ENCODE measurements at places on chromosomes 4 and X.

- no peak for DNase-seq
These were observed 51.9 kb downstream of the UBQLN2 start for GRCh38 chrX:56615282-56615681.

DNA sequence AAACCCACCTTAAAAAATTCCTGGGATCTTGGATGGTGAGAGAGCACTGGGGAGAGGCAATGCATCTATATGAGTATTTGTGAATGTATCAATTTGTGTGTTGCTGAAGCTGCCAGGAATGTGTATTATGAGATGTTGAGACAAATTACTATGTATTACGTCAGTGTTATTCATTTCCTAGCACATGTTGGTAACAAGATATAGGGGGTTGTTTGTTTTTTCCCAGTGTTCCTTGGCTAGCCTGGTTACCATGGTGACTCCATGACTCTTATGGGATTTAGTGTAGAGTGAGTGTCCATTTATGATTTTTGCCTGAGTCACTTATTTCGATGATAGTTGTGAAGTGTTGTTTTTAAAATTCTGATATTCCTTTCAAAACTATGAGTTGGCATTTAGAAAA lies 65.6 kb downstream of the RAB40A start:
- no peak for DNase-seq

DNA sequence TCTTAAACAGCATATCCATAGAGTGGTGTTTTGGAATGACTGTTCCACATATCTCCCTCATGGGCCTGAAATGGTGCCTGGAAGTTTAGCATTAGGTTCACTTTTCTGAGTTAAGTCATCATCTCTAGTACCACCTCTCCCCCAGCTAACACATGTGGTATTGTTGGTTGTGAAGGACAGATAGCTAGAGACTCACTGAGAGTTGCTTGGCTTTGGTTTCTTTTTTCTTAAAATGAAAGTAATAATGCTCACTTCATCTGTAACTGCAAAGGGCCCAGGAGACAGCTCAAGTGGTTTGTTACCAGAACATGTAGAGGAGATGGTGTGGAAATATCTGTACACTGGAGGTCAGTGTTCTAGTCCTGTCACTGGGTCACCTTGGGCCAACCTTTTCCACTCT lies 90.9 kb downstream of the EFNB1 start:
- DNase-seq = no peak

- no peak for DNase-seq
These were observed 50.5 kb upstream of the UGT2B4 start for GRCh38 chr4:69546134-69546765.

- no peak for DNase-seq
These were observed 18.4 kb downstream of the MAML3 start for GRCh38 chr4:140135529-140136088.

DNA sequence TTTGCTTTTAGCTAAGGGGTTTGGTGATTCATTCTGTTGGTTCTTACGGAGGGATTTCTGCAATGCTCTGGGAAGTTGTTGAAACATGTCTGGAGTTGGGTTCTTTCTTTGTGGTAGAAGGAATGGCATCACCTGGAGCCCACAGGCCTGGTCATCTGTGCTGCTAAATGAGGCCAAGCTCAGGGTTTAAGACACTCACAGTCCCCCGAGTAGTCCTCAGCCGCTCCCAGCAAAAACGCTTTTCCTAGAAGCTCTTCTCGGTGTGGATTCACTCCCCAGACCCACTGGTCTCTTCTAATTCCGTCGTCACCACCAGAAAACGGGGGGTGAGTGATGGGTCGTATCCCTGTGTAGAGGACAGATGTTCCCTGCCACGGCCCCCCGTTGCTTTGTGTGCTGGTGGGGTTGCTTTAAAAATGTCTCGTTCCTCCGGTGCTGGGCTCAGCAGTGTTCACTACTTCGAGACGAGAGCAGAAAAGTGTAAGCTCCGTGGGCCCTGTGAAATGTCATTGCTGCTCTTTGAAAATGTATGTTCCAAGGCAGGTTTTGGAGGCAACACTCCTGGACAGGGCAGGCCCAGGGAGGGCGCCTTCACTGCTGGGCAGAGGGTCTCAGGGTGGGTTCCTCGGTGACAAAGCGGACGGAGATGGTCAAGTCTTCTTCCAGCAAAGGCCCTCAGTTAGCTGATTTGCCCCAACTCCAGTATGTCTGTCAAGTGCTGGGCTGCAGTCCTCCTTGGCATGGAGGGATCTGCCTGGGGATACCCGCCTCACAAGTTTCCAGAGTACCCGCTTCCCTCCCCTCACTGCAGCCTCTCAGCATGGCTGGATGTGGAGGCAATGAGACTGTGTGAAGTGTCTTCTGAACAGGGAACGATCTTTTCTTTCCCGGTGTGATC lies 37.3 kb downstream of the PSAPL1 start:
- no peak for DNase-seq

DNA sequence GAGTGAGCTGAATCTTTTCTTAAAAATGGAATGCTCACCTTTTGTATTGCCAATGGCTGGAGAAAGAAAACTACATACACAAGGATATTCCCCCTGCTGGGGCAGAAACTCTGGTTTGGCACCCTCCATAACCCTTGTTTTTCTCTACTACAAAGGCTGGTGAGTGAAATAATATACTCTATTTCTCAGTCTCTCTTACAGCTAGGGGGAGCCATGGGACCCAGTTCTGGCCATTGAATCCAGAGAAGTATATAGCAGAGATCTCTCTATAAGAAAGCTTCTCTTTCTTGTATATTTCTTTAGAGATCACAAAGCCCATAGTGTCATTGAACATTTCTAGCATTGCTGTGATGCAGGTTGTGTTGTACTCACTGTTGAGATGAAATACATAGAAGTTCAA lies 49.8 kb downstream of the SMPX start:
- no peak for DNase-seq

- no peak for DNase-seq
These were observed 33.0 kb downstream of the GRIA3 start for GRCh38 chrX:123217077-123217476.

GRCh38 chr4:7810783-7811535 lies 128.7 kb downstream of the AFAP1 start:
- no peak for DNase-seq
